ENCODE measurements at places on chromosomes 16 and 17.

DNA sequence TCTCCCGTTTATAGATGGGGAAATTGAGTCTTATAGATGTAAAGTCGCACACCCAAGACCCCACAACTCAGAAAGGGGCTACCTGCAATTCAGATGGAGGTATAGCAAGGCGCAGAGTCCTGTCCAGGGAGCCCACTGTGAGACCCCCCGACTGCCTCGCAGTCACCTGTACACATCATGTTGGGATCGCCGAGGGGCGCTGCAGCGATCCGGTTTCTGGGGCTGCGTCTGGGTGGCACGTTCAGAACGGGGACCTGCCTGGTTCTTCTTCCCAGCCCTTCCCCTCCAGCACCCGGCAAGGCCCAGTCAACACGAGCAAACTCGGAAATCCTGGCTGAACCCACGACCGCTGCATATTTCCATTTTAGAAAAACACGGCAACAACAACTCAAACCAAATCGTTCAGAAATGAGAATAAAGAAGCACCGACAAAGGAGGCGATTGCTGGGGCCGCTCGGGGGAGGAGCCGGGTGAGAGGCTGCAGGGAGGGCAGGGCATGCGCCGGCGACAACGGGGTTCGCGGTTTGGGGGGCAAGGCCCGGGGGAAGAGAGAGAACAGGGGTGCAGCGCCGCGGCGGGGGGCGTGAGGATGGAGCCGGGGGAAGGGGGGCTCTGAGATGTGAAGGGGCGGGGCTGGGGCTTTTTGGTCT, 643 bp downstream of the HSDL1 start:
- DNase-seq: no peak

GRCh38 chr16:10033556-10033955, 148.7 kb downstream of the GRIN2A start:
- DNase-seq: no peak

DNA sequence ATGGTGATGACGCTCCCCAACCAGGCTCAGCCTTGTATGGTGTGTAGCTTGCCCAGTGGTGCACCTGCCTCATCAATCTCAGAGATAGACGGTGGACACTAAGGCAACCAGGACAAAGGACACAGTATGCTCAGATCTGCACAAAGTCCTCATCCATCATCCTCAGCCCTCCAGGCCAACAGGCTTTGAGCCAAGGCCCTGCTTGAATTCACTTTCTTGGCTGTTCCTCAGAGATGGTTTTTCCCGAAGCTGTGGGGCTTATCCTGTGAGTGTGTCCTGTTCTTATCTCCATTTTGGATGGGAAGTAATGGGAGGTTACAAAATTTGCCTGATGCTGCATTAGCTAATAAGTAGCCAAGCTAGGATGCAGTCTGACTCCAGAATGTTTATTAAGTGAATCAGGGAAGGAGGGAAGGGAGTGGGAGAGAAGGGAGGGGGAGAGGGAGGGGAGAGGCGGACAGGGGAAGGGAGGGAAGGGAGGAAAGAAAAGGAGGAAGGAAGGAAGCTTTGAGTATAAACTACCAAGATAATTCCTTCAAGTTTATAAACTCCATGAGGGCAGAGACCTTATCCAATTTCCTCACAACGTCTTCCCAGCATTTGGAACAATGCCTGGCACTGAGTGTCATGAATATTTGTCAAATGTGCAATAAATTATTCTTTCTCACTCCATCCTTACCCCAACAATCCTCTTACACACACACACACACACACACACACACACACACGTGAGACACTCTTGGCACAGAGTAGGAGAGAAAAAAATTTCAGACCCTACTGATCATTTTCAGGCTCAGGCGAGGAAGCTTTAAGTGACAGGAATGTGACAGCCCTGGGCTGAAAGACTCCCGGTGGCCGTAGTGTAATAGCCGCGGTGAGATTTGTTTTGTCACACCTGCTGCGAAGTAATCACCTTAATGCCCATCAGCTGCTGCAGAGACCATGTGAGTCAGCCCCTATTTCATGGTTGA, 84.3 kb downstream of the BMERB1 start:
- DNase-seq: peak; percentile 75

GRCh38 chr17:27091043-27091497, 202.8 kb upstream of the WSB1 start:
- no peak for DNase-seq

DNA sequence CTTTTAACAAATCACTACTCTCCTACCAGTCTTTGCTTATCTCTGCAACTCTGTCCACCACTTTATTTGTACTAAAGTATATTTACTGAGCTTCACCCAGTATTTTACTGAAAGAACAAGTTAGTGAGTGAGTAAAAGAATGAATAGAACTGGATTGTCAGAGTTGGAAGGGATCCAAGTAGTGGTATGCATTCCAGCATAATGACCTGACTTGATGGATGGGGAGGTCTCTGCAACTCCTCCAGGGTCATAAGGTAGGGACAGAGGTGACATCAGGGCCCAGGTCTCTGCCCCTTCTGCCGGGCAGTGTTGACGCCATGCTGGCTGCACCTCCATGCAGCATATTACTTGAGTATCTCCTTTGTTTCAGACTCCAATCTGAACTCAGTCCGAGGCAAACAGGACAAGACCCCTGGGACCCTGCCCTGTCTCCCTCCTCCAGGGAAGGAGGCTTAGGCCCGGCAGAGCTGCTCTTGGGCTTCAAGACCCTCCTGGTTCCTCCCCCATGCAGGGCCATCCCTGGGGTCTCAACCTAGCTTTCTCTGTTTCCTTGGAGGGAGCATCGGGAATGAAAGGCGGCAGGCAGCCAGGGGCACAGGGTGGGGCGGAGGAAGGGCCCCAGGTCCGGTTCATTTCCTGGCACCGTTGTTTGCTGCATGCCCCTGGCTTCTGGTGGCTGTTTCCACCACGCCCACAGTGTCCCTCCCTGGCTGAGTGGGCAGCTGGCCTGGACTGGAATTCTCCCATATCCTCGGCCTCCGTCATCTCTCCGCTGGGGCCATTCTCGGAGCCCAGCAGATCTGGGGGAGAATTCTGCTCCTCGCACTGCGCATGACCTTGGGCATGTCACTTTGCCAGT, 12.4 kb upstream of the ITGA3 start:
- peak; percentile 90 for DNase-seq

DNA sequence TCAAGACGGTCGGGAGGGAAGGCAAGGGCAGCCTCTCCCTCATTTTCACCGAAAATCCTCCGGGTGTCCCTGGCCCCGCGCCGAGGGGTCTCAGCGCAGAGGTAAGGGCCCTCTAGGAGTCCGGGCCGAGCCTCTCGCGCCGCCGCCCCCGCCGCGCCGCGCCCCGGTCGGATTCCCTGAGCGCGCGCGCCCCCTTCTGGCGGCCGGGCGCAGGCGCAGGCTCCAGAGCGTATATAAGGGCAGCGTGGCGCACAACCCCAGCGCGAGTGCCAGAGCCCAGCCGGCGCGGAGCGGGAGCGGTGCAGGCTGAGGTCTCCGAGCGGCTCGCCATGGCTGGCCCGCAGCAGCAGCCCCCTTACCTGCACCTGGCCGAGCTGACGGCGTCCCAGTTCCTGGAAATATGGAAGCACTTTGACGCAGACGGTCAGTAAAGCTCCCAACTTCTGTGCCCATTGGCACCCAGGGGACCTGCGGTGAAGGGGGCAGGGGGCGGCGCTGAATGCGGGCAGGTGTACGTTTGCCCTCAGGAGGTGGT, at the start of gene CALB2:
TSS of gene CALB2 (plus strand) at position 260 of the 535 bp plus-strand sequence. CDS start at position 330, 70 bp downstream.
- peak; percentile 32 for DNase-seq

DNA sequence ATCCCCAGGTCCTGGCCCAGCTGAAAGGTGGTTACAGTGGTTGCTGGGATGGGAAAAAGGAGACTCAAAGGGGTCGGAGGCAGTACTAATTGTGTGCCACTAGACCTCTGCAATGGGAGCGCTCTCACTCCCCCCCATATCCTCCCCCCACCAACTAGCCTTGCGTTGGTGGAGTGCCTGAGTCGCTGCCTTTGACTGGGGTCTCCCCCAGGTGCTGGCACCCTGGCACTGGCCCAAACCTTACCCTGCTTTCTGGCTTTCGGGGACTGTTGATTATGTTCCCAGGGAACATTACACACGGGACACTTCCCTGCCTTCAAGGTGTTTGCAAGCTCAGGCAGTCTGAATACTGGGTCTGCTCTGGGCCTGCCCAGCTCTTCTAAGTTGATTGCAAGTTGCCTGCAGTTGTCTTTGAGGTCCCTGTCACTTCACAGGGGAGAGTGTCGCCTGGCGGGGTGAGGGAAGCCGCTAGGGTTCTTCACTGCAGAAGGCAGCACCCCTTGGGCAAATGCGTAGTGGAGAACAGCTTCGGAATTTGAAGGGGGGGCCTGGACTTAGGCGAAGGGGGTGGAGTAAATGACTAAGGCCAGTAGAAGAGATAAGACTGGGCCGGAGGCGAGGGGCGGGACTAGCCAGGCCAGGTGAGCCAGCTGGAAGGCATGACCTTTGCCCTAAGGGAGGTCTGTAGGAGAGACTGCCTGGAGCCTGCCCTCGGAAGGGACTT, 98.0 kb downstream of the RAB11FIP4 start:
- DNase-seq: no peak

DNA sequence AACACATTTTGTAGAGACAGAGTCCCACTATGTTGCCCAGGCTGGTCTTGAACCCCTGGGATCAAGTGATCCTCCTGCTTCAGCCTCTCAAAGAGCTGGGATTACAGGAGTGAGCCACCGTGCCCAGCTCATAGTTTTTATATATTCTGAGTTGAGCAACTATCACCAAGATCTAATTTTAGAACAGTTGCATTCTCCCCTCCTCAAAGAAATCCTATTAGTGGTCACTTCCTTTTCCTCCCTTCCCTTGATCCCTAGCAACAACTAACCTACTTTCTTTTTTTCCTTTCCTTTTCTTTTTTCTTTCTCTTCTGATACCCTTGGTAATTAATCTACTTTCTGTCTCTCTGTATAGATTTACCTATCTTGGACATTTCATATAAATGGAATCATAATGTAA, 61.5 kb upstream of the B4GALNT2 start:
- DNase-seq: no peak

GRCh38 chr16:4309102-4309832, 6.6 kb upstream of the GLIS2 start:
- no peak for DNase-seq

DNA sequence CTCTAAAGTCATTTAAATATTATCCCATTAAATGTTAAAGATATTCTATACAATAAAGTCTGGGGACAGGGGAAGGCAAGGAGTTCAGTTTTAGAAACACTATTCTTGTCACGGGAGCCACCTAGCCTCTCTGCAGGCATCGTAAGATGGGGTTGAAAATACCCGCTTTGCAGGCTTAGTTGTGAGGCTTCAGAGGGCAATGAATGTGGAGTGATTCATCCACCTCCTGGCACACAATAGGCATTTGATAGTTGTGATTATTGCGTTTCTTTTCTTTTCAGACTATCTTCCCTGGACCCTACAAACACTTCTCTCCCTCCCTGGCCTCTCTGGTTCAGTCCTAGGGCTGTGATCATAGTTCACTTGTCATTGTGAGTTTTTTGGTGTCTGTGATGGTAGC, 19.6 kb downstream of the GLP2R start:
- no peak for DNase-seq

- DNase-seq: no peak
These were observed 19.2 kb downstream of the CD300LB start for GRCh38 chr17:74512036-74512435.

GRCh38 chr16:54030451-54030850, 256.1 kb downstream of the IRX3 start:
- no peak for DNase-seq

DNA sequence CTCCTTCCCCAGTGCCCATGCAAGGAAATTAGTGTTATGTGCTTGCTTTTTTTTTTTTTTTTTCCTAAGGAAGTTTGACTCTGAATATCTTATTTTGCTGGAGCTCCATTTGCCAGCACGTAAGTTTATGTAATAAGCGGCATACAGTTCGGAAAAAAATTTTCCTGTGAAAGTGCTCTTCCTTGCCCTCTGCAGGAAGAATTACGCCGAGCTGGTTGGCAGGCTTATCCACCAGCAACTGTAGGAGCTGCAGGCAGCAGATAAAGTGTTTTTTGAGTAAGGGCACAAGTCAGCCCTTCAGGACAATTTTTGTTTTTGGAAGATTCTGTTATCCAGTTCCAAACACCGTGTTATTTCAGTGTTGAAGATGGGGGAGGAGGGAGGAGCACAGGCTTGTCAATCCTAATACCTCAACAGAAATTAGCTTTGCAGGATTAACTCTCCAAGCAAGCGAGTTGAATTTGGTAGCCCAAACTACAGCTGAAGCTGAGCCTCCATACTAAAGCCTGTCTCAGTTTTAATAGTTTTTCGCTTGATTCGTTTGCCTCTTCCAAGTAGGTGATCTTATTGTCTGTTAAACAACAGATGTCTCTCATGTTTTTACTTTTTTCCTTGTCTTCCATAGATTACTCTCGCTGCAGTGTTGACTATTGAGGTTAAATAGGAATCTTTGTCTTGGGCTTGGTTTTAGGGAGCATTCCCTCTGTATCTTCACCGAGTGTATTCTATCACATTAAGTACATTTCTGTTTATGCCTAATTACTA, 1.1 kb downstream of the SPECC1 start:
- peak; percentile 10 for DNase-seq

DNA sequence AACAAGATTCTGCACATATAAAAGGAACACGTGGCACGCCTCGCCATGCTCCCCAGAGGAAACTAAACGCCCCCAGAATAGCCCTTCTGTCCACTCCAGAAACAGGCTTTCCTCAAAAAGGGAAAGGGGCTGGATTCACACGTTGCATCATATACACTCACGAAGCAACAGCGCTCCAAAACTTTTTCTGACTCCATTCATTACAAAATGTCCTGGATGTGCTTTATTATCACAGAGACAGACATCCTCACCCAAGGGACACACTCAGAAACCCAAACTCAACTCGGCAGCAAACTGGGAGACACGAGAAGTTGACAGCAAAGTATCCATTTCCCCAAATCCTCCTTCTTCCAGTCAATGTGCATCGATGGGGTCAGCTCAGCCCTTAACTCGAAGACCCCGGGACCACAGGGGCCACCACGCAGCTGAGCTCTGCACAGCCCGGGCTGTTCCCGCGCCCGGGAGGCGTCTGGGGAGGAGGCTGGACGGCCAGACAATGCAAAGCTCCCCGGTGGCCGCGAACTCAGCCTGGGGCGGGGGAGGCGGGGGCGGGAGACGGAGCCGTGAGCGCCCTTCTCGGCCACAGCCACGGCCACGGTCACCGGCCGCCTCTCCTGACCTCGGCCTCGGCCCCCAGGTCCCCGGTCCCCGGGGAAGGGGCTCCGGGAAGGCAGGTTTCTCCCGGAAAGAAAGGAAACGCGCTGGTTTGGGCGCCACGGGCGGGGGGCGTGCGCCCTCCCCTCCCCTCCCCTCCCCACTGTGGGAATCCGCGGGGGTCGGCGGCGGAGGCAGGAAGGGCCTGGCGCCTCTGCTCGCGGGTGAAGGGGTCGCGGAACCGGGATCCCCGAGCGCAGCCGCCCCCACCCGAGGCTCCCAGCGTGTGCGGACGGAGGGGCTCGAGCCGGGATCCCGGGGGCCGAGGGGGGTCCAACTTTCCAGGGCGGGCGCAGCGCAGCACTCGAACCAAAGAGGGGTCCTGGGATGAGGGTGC, 1.2 kb downstream of the NXN start:
- DNase-seq: no peak

DNA sequence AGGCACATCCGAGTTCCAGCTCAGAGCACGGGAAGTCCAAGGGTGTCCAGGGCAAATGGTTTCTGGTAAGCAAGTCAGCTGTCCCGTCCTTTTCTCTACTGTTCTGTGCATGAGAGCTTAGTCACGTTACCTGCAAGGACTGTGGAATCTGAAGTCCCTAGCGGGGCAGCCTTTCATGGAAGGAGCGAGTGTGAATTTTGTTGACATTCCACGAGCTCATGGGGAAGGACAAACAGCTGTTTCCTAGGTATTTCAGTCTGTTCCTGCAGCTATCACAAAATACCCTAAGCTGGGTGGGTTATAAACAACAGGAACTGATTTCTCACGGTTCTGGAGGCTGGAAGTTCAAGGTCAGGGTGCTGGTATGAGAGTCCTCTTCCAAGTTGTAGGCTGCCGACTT, 109.2 kb downstream of the SDR42E1 start:
- DNase-seq: no peak

GRCh38 chr17:73135766-73136165, 29.0 kb upstream of the SSTR2 start:
- DNase-seq: no peak
